ENCODE measurements at places on chromosomes 11 and 22.
A peak's percentile ranks its signal among the peaks of the same experiment; 100 is the strongest.

GRCh38 chr11:85961930-85962363 lies 106.8 kb downstream of the CCDC83 start:
- DNase-seq, result no peak

DNA sequence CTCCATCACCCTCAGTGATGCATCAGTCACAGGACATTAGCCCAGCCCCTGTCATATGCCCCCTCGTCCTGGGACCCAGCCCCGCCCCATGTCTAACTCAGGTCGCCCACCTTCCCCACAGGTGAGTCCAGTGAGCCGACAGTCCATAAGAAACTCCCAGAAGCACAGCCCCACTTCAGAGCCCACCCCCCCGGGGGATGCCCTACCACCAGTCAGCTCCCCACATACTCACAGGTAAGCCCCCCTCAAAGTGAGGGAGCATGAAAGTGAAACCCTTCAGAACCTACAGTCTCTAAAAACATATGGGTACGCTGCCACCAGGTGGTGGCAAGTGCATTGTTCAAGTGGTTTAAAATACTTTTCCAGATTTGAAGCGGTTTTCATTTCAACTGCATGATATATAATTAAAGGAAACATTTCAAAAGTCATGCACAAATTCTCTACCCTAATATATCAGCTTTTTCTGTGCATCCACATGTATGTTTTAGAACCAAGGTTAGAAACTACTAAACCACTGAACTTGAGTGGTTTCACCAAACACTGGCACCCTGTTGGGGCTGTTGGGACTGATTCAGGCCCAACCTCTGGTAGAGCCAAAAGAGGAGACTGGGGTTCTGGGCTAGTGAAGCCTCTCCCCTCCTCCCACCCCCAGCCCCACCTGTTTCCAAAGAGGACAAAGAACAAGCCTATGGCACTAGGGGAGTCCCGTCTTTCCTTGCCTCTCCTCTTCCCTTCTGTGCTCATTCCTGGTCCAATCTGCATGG lies 17.3 kb downstream of the EPS8L2 start:
- peak; percentile 55 for DNase-seq

DNA sequence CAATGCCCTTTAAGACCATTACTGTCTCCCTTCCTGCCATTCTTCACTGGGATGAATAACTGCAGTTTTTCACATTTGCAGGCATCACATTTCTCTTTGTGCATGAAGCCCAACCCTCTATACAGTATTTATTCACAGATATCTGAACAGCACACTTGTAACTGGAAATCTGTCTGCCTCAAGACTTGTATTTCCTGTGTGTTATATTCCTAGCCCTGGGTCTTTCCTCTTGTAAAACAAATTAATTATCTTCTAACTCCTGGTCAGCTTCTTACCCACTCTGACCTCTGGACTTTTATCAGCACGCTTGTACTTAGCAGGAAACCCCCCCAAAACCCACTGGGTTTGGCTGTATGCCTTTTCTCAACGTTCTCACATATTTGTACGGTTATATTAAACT lies 2.0 kb downstream of the CSRP3 start:
- DNase-seq, result no peak

GRCh38 chr22:36386351-36386899 lies 1.3 kb downstream of the MYH9 start:
- peak; percentile 82 for DNase-seq

GRCh38 chr11:117303101-117303500 lies 12.0 kb downstream of the BACE1-AS start:
- no peak for DNase-seq

DNA sequence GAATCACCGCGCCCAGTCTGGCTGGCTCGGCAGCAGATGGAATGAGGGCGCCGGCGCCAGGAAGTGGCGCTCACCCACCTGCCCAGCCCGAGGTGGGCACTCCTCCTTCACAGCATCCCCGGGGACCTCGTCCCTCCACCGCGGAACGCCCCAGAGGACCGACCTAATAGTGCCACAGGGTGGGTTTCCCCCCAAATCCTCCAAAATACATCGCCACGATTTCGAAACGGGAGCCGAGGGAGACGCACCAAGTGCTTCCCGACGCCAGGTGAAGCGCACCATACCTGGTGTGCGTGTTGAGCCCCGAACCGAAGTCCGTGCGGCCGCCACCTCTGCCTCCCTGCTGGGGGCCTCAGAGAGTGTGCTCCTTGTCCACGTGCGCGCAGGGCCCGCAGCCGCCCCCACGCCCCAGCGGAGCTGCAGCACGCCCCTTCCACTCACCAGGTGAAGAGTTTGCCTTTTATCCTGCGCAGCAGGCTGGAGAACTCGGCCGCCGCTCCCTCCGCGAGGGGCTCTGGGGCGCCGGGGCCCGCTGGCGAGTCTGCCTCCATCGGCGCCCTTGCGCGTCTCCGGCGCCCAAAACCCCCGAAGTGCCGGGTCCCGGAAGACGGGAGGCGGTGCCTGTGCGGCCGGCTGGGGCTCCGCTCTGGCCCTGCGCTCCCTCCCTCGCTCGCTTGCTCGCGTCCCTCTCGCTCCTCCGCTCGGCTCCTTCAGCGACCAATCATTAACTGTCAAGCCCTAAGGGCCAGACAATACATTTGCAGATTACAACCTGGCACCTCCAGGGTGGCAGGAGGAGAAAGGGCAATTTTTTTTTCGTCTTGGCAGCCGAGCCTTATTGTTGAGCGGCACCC lies at the start of gene SLC35F2:
Gene SLC35F2 (minus strand): TSS at position 571 of the 854 bp plus-strand sequence. CDS start 20 bp downstream, at position 551.
- peak; percentile 84 for DNase-seq

DNA sequence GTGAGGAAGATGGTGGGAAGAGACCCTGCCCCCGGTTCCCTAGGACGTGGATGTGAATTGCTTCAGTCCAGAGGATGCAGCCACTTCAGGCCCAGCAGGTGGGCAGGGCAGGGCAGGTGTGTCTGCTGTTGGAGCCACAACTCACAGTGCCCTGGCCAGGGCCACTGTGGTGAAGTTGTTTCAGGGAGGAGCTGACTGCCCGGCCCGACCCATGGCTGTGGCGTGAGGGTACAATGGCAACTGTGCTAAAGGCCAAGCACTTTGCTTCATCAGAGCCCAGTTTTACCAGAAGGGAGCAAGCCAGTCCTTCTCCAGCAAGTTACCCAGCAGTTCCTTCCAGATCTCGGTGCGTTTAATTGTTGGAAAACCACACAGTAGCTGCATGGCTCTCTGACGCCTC lies 1174.4 kb downstream of the BRD1 start:
- DNase-seq, result no peak

- DNase-seq, result no peak
These were observed 137.9 kb upstream of the RASSF10 start for GRCh38 chr11:12871241-12871640.

DNA sequence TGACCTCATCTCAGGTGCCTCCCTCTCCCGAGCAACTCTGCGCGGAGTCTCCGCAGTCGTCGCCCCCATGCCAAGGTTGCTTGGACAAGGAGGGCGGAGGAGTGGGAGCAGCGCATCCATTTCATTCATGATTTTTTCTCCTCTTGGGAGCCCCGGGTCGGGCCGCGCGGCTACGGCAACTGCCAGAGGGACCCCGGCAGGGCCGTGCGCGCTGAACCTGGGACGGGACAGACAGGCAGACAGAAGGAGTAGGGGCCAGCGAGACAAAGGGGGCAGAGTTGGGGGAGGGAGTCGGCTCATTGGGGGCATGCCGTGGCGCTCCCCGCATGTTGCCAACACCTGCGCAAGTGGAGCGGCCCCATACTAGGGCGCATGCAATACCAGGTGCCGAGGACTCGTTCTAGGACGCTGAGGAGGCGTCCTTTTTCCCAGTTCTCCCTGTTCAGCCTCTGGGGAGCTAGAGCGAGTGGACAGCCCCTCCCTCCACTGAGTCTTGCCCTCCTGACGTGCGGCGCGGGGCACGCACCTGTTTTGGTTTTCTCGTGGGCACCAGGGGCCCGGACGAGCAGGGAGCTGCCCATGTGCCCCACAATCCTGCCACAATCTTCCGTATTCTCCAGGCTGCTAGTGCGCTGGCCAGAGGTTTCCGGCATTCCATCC lies 501 bp upstream of the PTPN5 start:
- DNase-seq, result no peak

GRCh38 chr11:132078264-132079076 lies 708.1 kb downstream of the NTM start:
- no peak for DNase-seq

GRCh38 chr11:67600324-67601029 lies 6.3 kb upstream of the NDUFV1 start:
- no peak for DNase-seq

GRCh38 chr11:57474017-57474802 lies 13.9 kb downstream of the RTN4RL2 start:
- DNase-seq, result peak; percentile 61

DNA sequence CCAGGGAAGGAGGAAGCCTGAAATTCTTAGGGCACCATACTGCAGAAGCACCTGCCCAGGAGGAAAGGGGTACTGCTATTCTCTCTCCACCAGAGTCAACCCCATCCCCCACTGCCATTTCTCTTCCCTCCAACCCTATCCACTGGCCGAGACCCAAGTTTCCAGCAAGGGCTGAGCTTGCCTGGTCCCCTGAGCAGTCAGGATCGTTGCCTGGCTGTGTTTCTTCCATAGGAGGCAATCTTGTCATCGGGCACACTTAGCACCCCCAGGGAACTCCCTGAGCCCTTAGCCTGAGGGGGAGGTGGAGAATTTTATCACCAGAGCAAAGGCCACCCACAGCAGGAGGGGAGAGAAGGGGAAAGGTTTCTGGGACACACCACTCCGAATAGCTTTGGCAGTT lies 115.8 kb upstream of the NECTIN1 start:
- DNase-seq, result no peak

DNA sequence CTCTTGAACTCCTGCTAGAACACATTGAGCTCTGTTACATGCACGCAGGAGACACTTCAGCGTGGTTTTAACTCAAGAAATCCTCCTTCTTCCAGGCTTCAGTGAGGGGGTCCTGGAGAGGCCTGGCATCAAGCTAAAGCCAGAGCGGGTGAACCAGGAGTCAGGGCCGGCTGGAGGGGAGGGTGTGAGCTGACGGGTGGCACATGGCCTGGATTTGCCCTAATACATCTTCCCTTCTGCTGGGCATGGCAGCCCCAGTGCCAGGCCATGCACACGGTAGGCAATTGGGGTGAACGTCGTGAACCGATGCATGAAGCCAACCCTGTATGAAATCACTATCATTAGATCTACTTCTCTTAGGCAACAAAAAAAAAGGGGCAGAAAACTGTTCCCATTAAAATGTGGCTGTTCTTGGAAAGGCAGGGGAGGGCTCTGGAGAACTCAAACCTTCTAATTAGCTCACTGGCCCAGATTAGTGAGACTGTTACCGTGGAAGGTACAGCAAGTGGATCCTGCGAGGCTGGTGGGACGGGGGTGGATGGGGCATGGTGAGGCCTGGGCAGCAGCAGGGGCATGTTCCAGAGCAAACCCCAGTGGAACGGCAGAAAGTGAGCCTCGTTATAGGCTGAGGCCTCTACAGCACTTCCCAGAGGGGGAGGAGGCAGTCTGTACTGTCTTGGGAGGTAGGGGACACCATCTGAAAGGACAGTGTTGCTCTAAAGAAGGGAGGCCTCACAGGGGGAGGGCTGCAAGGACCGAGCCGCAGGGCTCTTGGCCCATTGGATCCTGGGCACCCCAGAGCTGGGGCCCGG lies 10.6 kb downstream of the IFT27 start:
- DNase-seq, result no peak

- peak; percentile 57 for DNase-seq
These were observed 84.1 kb downstream of the PDE2A start for GRCh38 chr11:72589802-72590761.

- DNase-seq, result no peak
These were observed 25.4 kb upstream of the MOB2 start for GRCh38 chr11:1511937-1512496.

- DNase-seq, result no peak
These were observed 670.2 kb downstream of the OPCML start for GRCh38 chr11:132862137-132862536.

- no peak for DNase-seq
These were observed 35.6 kb upstream of the CADM1 start for GRCh38 chr11:115539844-115540243.

DNA sequence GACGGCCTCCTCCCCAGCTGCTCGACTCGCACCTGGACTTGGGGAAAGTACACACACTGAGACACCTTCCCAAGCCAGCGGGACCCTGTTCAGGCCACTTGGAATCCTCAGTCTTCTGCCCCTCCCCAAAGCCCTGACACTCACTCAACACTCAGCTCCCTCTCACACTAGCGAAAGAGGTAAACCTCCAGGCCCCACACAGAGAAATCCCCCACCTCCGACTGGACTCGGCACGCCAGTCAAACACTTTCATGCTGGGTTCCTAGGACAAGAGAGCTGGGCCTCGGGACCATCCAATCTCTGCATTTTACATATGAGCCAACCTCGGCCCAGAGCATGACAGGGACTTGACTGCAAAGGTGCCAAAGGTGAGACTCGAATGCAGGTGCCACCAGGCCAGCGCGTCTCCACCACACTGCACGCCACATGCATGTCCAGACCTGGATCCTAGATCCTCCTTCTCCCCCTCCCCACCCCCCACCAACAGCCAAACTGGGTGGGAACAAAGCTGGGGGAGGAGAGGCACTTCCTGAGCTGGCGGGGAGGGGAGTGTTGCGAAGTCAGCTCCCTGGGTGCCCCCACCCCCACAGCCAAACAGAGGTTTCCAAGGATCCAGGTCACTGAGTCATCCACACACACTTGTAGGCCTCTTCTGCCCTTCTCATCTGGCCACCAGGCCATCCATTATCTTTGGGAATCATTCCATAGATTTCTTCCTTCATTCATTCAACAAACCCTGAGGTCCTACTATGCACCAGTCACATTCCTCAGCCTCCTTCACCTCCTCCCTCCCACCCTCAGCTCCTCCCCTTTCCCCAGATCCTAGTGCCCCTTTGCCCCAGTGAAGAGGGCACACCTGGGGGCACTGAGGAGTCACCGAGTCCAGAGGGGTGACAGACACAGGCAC lies 10.7 kb upstream of the CD5 start:
- peak; percentile 68 for DNase-seq

- DNase-seq, result no peak
These were observed 8.2 kb downstream of the SOX6 start for GRCh38 chr11:16347928-16348685.

- DNase-seq, result no peak
These were observed 52.5 kb upstream of the SUSD2 start for GRCh38 chr22:24128631-24129262.

- no peak for DNase-seq
These were observed 106.8 kb downstream of the UVRAG start for GRCh38 chr11:75921808-75922207.

GRCh38 chr22:44003405-44004103 lies 20.5 kb upstream of the PARVB start:
- no peak for DNase-seq

DNA sequence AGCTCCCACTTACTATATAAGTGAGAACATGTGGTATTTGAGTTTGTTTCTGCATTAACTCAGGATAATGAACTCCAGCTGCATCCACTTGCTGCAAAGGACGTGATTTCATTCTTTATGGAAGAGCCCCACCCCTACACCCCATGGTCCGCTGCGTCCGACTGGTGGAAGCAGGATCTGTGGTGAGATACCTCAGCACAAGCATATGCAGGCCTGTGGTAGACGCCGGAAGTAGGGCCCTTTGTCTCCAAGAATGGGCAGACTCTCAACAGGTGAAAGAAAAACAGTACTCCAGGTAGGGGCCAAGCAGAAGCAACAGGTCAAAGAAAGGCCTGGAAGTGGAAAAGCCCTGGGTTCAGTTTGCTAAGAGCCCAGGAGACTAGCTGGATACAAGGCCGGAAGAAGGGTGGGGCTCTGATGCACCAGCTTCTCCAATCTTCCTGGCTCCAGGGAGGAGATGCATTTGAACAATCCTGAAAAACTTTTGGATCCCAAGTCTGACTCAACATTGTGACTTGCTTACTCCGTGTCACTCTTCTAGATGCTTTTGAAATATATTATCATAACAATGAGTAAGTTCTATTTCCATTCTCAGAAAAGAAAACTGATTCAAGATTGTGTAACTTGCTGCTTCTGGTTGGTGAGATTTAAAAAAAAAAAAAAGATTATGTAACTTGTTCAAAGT lies 30.4 kb downstream of the NEAT1 start:
- no peak for DNase-seq

- DNase-seq, result no peak
These were observed 87.0 kb downstream of the GRK3 start for GRCh38 chr22:25651332-25652085.

All from stimulated activated naive CD8-positive, alpha-beta T cell treated with anti-CD3 and anti-CD28 coated beads, Interleukin-15, amount 100 ng/mL, for 72 hours (primary cell).